ENCODE measurements at places on chromosomes 5 and 9. TPM values are rescaled to one million over a fixed set of nuclear protein-coding genes. Genes with fewer than 3 reads are reported as not detected.
A peak's percentile ranks its signal among the peaks of the same experiment; 100 is the strongest.

DNA sequence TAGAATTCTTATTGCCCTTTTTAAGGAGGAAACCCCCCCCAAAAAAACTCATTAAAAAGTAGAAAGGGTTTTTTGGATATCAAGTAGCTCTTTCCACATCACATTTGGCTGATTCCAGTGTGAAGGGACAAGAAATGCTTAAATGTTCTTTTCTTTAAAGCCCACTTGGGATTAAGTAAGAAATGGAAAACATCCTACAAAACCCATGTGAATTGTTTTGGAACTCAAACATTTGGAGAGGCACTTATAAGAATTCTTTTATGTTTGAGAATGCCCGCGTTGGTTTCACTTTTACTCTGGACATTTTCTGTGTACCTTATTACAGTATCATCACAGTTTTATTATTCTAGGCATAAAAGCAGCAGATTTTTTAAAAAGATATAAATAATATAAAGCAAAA is 301.1 kb upstream of the ACTBL2 start:
- no peak for DNase-seq

DNA sequence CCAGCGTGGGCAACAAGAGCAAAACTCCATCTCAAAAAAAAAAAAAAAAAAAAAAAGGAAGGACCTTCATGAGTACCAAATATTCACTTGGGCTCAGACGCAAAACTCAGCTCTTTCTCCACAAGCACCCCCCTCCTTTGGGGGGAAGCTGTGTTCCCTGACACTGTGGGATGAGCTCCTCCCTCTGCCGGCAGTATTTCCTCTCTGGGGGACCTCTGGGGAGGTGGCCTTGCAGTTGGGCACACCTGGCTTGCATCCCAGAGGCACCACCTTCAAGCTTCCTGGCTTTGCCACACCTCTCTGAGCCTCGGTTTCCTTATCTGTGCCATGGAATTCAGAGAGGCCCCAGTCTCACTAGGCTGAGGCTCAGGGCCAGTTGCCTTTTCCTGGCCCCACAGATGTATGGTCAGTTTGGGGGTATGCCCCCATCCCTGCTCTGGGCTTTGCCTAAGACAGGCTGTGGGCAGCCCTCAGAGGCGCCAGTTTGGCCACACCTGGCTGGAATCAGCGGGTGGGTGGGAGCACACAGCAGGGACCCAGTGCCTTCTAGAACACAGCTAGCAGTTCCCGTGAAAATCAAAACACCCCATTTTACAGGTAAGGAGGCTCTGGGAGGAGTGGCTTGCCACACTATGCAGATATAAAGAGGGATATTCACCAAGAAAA is 157.5 kb upstream of the IER5L start:
- DNase-seq: no peak

DNA sequence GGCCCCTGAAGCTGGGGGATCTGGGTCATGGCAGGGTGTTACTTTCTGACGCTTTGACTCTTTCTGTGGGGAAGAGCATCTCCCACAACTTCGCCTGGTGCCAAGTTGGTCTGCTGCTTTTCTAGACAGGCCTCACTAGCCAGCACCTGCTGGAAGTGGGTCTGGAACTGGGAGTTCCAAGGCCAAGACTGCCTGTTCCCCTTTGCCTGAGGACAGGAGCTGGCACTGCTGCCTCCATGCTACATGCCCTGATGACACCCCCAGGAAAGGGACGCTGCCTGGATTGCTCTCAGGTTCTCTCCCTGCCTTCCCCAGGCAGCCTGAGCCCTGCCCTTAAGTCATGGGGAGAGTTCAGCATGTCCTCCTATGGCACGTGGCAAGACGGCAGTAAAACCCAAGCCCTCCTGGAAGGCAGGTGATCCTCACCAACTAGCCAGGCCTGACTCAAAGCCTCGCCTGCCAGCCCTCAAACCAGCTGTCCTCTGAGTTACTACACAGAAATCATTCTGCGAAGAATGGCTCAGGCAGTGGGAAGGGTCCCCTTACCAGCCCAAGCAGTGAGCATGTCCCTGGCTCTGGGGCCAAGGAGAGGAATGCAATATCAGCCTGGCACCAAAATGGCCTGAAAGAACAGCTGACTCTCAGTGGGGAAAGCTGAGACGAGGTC is 35.8 kb downstream of the SEC61B start:
- DNase-seq: no peak

DNA sequence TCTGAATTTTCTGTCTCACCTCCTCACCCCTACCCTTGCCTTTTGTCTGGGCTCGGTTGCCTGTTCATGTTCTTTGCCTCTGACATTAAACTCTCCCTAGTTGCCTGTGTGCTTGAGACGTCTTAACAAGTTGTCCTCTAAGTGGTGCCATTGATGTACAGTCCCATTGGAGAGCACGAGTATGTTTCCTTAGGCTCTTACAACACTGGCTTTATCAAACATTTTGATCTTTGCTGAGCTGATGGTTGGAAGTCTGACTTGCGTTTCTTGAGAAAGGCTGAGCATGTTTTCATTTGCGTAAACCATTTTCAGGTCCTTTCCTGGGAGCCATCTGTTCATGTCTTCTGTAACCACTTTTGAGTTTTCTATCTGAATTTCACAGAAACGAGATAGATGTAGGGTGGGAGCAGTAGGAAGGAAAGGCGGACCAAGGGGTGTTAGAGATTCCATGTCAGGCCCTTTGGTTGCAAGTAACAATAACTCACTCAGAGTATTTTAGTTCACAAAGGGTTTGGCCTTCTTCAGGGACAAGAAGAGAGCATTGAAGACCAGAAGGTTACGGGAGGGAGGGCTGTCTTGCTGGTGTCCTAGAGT is 35.4 kb downstream of the OTULIN start:
- DNase-seq: no peak

DNA sequence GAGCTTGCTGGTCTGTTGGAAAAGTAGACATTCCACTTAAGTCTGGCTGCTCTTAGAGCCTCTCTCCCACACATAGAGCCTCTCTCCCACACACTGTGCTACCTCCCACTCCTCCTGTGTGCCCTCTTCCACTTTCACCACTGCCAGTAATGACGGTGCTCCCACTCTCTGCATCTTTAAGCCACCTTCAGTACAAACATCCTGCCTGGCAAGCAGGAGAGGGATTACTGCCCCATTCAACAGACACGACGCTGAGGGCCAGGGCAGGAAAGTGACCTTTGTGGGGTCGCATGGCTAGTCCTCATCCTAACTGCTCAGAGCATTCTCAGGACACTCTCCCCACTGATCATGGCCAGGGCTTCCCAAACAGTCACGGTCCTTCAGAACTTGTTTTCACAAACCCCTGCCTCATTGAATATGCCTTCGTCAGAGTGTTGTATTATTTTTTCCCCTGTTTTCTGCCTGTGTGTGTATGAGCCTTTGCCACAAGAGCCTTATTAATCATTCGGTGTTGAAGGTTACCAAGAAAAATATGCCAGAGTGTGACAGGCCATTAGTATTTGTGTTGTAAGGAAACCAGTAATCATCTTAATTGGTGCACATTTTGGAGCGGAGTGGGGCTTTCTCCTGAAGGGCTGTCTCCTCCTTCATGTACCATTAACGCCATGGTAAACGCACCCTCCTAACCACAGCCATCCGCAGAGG is 87.1 kb upstream of the SAP30L start:
- DNase-seq: no peak

DNA sequence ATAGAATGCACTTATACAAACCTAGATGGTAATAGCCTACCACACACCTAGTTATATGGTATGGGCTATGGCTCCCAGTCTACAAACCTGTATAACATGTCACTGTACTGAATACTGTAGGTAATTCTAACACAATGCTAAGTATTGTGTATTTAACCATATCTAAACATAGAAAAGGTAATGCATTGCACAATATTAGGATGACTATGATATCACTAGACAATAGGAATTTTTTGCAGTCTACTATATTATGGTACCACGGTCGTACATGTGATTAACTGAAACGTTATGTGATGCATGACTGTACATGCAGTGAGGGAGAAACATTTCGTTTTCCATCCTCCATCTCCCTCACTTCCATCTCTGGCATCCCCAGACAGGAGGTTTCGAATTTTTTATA is 130.5 kb downstream of the ELAVL2 start:
- DNase-seq: no peak

- DNase-seq: no peak
Observed at GRCh38 chr5:125125031-125125823, 378.8 kb upstream of the ZNF608 start.

- no peak for DNase-seq
Observed at GRCh38 chr5:178291969-178292825, 59.6 kb upstream of the PHYKPL start.

DNA sequence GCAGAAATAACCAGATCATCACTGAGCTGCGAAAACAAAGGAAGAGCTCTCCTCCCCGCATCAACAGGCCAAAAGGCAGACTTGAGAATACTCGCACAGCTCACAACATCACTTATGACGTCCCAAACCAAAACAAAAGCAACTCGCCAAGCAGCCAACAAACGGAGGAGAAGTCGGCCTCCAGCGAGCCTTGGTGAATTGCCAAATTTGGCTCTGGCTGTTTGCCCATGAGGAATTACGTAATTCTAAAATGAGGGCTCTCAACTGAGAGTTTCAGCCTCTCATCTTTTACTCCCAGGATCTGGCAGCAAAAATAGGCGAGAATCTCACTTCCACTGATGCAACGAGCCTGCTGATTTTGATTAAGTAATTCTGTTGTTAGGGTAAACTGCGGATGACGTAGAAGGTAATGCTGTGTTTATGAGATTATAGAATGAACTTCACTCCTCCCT is 51.7 kb upstream of the SEMA6A start:
- no peak for DNase-seq

DNA sequence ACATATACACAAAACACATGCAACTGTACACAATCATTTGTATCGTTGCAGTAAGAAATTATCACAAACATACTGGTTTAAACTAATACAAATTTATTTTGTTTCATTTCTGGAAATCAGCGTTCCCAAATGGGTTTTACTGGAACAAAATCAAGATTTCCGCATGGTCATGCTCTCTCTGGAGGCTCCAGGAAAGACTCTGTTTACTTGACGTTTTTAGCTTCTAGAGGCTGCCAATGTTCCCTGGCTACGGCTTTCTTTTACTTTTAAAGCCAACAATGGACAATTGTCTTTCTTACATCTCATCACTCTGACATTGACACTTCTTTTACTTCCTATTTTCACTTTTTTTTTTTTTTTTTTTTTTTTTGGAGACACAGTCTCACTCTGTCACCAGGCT is 793.1 kb downstream of the CDH9 start:
- no peak for DNase-seq

DNA sequence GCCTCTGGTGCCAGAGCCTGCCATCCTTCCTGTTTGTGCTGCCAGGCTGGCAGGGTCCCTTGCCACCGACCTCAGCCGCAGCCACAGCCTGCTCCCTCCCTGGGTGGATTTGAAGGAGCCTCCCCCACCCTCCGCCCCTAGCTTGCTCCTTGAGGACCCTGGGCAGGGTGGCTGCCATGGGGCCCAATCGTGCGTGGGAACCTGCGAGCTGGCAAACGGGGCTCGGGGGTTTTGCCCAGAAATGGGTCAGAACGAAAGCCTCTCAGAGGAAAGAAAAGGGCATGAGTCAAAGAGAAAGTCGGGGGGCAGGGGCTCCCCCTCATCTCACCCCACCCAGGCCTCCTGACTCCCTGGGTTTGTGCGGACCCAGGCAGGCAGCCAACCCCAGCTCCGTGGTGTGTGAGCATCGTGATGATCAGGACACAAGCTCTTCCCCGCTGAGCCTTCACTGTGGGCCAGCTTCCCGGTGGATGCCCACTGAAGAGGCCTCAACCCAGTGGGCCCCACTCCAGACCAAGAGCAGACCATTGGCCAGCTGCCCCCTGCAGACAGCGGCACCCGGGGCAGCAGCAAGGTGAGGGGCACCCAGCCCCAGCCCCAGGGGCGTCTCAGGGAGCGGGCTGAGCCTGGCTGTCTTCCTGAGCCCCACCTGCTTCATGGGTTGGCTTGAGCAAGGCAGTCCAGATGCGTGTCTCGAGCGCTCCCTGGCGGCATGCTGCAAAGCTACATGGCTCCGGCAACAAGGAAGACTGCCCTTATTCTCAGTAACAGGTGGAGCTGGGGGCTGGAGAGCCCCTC is 3.0 kb upstream of the FUT7 start:
- peak; percentile 71 for DNase-seq

DNA sequence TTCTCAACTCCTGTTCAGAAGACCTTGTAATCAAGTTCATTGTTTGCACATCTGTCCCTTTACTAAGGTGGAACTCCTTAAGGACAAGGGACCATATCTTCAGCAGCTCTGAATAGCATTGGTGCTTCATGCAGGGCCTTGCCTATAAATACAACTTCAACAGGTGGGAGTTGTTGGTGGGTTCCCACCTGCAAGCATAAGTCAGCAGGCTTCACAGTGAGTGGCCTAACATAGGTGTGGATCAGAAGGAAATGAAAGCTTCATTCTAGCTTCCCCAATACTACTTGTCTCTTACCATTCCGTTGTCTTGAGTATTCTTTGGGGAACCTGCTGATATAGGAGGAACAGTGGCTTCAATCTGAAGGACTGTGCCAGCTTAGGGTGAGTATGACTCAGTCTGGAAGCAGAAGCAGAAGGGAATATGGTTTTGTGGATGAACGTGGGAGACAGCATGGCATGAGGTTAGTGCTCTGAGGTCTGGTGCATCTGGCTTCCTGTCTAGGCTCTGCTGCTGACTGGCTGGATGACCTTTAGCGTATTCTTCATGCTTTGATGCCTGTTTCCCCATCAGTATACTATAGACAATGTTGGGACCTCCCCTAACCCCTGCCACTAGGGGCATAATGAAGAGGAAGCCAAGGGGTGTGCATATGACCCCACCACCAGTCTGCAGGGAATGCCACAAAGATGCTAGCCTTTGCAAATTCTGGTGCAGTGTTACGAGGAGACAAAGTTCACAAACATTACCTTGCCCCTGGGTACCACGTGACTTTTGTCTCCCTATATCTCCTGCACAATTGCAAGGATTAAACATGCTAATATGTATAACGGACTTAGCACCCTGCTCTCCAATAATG is 192.3 kb downstream of the PALM2AKAP2 start:
- DNase-seq: no peak

- no peak for DNase-seq
Observed at GRCh38 chr9:25308549-25308948, 369.7 kb downstream of the TUSC1 start.

GRCh38 chr9:114433086-114433485 is 45.3 kb upstream of the AKNA start:
- no peak for DNase-seq

SPACA9 gene
- total RNA-seq: 0.13 TPM

ECM2 gene
- total RNA-seq: not detected

NTNG2 gene
- 0.02 TPM for total RNA-seq

ADAMTS6 gene
- total RNA-seq: 3.1 TPM

SVEP1 gene
- not detected for total RNA-seq

ABLIM3 gene
- 0.67 TPM for total RNA-seq

MCC gene
- 3.0 TPM for total RNA-seq

SPATA9 gene
- not detected for total RNA-seq
